ENCODE measurements at places on chromosomes 6 and 20. TPM values are rescaled to one million over a fixed set of nuclear protein-coding genes. Genes with fewer than 3 reads are reported as not detected.

- DNase-seq = no peak
These were observed 295 bp upstream of the TBC1D22B start for GRCh38 chr6:37257320-37257633.

MEI4 gene
- 0.84 TPM for total RNA-seq

NKX2-4 gene
- not detected for total RNA-seq

GRCh38 chr20:46621492-46621891 is 29.8 kb downstream of the SLC13A3 start:
- DNase-seq = no peak

KIFC1 gene
- 0.08 TPM for total RNA-seq

- DNase-seq = no peak
These were observed 238.6 kb upstream of the PLN start for GRCh38 chr6:118309337-118310093.

GRCh38 chr6:95589826-95590570 is 12.7 kb downstream of the MANEA start:
- no peak for DNase-seq

DNA sequence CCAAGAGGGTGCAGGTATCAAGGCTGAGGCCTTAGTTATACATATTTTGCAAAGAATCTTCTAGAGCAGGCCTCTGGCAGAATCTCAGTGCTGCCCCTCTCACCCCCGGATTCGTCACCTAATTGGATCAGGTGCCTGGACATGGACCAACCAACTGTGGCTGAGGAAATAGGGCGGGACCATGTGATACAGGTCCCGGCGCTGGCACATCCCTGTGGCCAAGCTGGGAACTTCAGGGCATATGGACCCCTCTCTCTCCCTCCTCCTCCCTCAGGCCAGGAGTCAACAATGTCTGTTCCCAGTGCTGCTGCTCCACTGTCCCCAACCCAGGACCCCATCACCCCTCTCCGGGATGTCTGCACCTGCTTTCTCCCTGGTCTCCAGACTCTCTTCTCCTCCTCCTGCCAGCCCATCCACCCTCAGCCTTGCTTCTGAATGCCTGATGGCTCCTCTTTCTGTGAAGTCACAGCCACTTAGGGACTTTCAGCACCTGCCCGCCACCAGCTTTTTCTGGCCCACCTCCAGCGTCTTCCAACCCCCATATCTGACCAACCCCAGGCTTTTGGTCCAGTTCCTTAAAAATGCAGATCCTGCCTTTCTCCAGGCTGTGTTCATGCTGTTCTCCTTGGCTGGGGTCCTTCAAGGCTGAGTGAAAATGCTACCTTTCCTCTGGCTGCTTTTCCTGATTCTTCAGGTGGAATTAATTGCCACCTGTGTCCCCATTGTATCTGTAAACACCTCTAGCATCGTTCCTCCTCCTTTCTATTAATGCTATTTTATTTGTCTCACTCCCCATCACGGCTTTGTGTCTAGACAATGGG is 19.0 kb upstream of the MLN start:
- DNase-seq = no peak

PPIL6 gene
- total RNA-seq = 0.17 TPM

DNA sequence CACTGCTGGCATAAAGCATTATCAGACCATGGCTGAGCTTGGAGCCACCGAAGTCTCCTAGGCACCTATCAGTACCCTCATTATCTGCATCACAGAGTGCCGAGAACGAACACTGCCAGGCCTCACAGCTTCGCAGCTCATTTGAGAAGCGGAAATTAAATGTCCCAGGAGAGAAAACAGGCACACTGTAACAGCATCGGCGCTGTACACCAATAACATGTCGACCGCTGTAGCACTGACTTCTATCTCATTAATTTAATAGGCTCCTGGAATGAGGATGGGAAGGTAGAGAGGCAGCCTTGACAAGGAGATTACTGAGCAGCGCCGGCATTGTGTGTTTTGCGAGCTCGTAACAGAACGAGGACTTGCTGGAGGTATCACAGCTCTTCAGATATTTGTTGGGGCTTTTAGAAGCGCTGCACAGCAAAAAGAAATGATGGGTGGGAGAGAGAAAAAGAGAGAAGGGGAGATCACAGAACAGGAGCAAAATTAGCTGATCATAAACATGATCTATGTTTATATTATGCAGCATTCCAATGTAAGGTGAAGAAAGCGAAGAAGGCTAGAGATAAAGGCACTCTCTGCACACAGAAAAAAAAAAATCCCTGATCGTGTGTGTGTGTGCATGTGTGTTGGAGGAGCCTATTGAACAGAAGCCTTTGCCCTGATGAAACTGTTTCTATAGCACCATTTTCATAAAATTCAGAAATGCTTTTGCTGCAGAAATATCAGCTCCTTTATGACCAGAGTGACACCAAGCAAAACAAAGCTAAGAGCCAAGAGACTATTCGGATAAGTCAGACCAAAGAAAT is 29.2 kb downstream of the ID4 start:
- no peak for DNase-seq

GRCh38 chr6:134774201-134774638 is 175.7 kb downstream of the ALDH8A1 start:
- no peak for DNase-seq

ZCCHC3 gene
- 6.2 TPM for total RNA-seq

GRCh38 chr6:128532136-128532535 is 11.7 kb upstream of the PTPRK start:
- no peak for DNase-seq

CYP24A1 gene
- total RNA-seq = not detected

GPSM3 gene
- 2.3 TPM for total RNA-seq

DNA sequence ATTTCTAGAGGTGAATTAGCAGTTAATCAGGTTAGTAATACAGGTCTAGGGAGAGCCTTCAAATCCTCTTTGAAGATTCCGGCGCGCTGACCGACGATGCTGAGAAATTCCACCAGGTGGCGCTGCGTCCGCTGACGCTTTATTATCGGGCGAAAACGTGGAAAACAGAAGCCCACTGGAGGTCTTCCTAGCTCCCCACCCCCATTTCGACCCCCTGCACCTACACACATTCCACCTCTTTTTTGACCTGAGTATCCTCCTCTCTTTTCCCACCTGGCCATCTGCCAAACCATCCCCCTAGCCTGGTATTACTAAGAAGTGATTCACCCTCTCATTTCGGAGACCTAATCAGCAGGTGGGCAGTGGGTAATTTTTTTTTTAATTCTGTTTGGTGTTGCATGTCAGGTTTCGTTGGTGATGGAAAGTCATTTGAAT is 65.4 kb upstream of the RIN2 start:
- DNase-seq = peak; percentile 74

DNA sequence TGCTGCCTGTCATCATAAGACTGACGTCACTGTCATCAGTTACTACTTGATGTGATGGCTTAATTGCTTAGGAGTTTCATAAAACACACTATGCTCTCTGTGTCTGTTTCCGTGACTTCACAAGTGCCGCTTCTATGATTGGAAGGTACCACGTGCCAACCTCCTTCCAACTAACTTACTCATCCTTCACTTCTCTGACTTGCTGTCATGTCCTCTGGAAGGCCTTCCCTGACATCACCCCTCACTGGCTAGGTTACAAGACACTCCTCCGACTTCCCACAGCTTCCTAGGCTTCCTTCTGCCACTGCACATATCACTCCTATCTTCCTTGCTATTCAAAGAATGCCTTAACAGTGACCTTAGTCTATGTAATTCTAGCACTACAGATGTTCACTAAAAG is 20.4 kb downstream of the SERINC3 start:
- no peak for DNase-seq

- DNase-seq = no peak
These were observed 8.7 kb downstream of the HLA-DPA1 start for GRCh38 chr6:33064723-33065122.

- DNase-seq = no peak
These were observed 89.9 kb downstream of the GPR6 start for GRCh38 chr6:110067837-110068591.

All from liver (tissue), 10 donors.